ENCODE measurements at places on chromosomes 6 and 20. TPM values are rescaled to one million over a fixed set of nuclear protein-coding genes. Genes with fewer than 3 reads are reported as not detected.

DNA sequence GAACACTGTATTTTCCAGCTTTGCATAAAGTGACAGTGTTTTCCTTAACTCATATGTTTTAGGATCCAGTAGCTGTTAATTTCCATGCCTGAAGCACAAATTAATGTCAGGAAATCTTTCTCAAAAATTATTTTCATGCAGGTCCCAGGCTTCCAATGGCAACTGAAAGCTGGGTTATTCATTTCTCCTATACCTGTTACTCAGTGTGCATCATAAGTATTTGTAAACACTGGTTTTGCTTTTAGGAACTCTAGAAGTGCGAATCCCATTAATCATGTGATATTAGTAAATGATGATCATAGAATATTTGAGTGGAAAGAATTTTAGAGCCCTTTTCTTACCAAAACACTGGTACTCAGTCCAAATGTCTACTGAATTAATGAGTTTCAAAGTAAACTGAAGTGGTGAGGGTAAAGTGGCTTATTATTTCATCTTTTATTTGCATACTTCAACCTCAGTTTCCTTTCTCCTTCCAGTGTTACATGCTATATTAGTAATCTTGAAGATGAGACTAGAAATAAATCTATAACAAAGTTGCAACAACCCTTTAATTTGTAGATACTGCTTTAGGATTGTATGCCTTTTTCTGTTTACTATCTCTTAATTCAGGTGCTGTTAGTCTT is 124.0 kb downstream of the ZFAND3 start:
- no peak for DNase-seq

GRCh38 chr6:132589454-132589853 is at the start of gene TAAR5:
TAAR5 (minus strand) TSS chr6:132589741; CDS start chr6:132589686, 55 bp downstream.
- no peak for DNase-seq

DNA sequence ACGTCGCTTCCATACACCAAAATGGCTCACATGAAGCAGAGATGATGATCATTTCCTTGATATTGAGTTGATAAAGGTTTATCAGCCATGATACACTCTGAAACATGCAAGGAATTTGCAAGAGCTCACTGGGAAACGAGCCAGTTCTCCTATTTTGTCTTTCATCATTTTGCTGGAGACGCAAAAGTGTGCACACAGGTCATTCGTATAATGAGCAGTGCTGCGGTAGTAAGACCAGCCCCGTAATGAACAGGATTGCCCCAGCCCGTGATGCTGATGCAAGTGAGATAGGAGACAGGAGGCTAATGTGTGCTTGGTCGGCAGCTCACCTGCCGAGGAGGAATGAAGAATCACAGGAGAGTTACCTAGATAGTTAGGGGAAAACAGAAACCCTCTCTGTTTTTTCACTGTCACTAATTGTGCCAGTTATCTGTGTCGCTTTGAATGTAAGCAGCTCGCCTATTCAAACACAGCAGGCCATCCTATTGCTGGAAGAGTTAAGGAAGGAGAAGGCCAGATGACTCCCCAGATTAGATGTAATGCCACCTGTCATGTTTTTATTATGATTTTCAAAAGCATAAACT is 391.8 kb downstream of the SAMD5 start:
- DNase-seq: no peak

DNA sequence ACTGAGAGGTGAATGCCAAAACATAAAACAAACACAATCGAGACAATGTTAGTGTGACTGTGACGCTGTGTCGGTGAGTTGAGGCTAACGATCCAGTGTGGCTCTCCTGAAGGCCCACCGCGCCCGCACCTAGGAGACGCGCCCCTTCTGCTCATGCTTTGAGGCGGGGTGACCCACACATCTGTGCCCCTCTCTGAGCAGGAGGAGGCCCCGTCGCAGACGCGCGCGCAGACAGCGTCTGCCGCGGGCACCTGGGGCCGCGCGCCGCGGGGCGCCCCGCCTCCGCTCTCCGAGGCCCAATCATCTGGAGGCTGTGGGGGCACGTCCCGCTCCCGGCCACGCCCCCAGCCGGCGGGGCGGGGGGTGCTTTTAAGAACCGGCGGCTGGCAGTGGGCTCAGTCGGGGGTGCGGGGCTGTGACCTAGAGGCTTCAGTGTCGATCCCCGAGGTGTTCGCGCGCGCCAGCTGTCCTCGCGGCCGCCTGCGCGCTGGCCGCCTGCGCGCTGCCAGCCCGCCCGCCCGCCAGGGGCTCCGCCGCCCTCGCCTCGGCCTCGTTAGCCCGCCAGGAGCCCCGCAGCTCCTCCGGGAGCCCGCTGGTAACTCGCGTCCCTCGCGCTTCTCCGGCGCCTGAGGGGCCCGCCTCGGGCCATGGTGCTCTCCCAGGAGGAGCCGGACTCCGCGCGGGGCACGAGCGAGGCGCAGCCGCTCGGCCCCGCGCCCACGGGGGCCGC is at the start of gene SLC16A10:
Gene SLC16A10 (plus strand): TSS at position 398 of the 730 bp plus-strand sequence. CDS start 250 bp downstream, at position 648.
- DNase-seq: peak; percentile 35

DNA sequence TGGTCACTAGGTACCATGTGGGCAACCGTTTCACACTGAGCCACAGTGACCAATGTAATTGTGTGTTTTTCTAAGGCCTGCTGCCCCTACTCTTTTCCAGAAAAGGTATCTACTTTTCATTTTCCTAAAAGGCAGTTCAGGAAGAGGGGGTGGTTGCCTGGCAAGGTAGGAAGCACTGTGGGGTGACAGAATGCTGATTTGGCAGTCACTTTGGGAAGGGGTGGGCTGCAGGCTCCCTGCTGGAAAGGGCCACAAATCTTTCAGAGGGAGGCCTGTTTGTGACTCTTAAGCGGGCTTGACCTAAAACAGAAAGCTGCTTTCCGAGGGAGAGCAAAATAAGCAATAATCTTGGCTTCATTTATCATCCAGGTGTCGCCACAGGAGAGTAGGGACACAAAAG is 5.2 kb upstream of the NNAT start:
- DNase-seq: no peak

GRCh38 chr6:142184307-142184706 is 37.2 kb downstream of the VTA1 start:
- DNase-seq: no peak

DNA sequence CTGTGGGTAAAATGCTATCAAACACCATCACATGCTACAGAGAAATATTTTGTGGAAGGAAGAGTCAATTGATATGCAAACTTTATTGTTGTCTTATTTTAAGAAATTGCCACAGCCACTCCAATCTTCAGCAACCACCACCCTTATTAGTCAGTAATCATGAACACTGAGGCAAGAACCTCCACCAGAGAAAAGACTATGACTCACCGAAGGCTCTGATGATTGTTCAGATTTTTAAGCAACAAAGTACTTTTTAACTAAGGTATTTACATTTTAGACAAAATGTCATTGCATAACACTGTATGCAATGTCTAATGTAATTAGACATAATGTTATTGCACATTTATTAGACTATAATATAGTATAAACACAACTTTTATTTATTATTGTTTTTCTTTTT is 26.2 kb upstream of the MMP24 start:
- no peak for DNase-seq

DNA sequence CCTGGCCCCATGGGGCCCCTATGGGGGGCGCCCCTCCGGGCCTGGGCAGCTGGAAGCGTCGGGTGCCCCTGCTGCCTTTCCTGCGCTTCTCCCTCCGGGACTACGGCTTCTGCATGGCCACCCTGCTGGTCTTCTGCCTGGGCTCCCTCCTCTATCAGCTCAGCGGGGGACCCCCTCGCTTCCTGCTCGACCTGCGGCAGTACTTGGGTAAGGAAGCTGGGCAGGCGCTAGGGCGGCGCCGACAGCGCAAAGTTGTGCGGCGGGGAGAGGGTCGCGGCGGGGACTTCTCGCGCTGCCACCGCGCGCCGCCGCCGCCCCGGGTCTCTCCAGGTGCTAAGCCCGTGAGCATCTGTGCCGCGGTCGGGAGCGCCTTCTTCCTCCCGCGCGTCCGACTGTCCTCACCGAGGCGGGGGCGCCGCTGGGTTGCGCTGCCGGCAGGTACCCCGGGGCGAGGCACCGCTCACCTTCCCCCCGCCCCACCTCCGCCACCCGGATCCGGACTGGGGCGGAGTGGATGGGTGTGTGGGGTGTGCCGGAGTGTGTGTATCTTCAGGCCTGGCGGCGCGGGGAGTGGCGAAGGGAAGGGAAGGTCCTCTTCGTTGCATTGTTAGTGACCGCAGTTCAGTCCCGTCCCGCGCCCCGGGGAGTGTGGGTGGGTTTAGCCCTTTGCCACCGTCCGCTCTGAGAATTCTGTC is 788 bp downstream of the UST start:
- peak; percentile 5 for DNase-seq

DNA sequence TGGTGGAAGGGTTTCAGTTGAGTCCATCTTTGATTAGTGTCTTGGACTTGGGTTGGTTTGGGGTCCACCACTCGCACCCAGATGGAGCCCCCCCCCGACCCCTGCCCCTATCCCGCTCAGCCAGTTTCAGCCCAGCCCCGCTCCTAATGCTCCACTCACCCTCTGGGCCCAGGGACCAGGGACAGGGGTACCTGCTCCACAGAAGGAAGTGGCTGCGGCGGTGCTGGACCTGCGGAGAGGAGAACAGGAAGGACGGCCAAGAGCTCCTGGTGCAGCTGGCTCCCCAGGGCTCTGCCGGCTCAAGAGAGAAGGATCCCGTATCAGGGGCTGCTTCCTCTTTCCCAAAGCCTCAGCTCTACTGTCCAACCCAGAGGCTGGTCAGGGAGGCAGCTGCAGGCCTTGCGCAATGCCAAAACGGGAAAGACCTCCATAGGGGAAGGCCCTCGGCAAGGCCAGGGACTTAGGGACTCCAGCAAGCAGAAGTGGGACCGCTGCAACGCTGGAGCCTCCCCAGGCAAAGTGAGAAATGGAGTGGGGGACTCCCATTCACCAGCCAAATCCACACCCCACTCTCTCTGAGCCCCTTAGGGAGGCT is at the start of gene SIGLEC1:
Gene SIGLEC1 (minus strand): TSS at position 322 of the 595 bp plus-strand sequence. CDS start 5,472 bp downstream, outside the sequence.
- no peak for DNase-seq

DNA sequence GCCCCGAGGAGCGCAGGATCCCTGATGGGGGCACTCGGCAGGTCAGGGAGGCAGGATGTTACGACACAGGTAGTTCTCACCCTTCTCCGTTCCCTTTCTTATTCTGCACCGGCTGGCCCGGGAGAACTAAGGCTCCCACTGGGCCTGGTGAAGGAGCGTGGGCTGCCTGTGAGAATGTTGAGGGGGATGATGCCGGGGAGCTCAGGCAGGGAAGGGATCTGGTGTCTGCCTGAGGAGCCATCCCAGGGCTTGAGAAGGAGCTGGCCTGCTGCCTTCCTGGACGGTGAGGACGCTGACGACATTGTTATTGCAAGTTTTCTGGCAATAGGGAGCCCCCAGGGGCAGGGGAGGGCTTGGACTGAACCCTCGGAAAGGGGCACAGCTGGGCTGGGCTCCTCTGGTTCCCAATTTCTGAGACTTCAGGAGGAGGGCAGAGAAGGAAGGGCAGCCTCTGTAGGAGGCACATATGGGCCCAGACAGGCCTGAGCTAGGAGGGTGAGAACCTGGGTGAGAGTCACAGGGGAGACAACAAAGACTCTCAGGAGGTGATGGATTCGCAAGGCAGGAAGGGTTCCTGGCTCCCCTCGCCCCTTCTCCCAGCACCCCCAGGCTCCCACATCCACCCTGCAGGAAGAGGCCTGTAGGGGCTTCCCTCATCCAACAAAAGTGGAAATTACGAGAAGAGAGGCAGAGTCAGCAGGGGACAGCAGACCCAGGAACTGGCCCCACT is 32.8 kb downstream of the CYP21A2 start:
- DNase-seq: no peak

GRCh38 chr6:157798851-157799250 is 24.2 kb upstream of the SNX9 start:
- no peak for DNase-seq

- no peak for DNase-seq
Observed at GRCh38 chr6:150006961-150007464, 18.3 kb downstream of the RAET1L start.

DNA sequence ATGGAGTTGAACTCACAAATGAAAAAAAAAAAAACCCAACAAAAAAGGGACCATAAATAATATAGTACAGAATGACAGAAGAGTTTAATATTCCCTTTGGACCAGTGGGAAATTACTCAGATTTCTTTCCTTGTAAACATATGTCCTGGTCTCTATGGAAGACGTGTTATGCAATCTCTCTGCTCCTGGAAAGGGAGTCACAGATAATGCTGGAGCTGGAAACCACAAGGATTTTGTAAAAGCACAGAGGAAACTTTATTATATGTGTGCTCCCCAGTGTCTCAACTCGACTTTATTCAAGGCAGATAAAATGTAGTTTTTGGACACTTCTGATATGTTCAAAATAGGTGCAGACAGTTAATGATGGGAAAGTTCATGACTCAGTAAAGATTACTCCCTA is 88.1 kb upstream of the ZFP64 start:
- no peak for DNase-seq

DNA sequence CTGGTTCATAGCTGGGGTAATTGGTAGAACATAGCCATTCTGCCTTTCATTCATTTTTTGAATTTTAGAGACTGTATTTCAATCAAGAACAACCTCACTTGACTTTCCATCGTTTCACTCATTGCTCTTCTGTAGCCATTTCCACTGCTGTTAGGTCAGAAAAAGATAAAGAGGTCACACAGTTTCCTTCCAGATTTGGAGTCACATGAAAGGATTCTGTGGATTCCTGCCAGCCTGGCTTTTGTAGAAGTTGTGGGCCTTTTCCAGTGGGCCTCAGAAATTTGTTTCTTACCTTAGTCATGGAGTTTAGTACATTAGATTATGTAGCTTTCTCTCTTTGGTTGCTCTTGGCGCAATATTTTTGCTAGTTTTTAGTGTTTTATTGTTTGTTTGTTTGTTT is 157.8 kb downstream of the SASH1 start:
- DNase-seq: no peak

DNA sequence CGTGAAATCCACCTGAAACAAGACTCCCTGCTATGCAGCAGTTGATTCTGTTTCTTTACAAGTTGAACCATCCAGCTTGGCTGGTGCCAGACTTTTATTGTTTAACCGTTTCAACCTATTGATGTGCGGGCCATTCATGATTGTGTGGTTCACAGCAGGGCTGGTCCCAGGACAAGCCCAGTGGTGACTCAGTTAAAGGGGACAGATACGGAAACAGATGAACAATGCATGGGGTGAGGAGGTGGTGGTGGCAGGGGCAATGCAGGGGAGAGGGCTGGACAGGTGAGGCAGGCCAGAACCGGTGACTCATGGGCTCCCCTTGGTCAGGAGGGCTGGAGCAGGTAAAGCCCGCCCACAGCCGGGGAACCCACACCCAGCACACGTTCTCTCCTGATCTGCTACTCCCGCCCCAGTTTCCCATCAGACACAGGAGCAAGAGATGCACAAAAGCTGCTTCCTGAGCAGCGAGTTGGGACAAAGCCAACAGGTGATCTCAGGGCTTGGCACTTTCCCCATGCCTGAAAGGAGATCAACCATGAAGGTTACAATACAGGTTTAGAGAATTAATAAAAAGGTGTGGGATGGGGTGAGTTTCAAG is 232.2 kb downstream of the LY86 start:
- DNase-seq: no peak

Gene BTN1A1
- not detected for polyA plus RNA-seq

Gene RNF39
- 0.07 TPM for polyA plus RNA-seq

Gene PNLDC1
- polyA plus RNA-seq: 0.13 TPM
